ENCODE measurements at places on chromosomes 1 and 21.

DNA sequence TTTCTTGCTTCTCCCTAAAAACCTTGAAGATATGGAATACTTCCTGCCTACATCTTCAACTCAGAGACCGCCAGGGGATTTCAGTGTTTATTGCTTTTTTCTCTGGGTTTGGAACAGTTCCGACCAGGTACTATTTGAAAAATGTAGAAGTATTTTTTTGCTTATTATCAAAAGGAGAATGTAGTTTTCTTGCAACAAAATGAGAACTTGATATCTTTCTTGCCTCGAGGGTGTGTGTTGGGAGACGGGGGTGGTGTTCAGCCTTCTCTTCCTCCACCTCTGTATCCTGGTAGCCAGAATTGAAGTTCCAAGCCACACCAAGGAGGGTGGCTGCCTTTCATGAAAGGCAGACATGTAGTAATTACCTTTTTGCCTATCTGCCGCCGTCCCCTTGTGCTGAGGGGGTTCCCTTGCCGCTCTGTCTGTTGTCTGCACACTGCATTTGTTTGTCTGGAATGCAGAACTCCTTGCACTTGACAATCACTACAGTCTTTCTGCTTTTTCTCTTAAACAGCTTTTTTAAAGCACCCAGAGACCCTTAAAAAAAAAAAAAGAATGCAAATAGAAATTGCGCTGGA, 212.1 kb downstream of the PBX1 start:
- DNase-seq: no peak

GRCh38 chr1:100308777-100309176, 42.8 kb downstream of the RTCA start:
- DNase-seq: no peak

DNA sequence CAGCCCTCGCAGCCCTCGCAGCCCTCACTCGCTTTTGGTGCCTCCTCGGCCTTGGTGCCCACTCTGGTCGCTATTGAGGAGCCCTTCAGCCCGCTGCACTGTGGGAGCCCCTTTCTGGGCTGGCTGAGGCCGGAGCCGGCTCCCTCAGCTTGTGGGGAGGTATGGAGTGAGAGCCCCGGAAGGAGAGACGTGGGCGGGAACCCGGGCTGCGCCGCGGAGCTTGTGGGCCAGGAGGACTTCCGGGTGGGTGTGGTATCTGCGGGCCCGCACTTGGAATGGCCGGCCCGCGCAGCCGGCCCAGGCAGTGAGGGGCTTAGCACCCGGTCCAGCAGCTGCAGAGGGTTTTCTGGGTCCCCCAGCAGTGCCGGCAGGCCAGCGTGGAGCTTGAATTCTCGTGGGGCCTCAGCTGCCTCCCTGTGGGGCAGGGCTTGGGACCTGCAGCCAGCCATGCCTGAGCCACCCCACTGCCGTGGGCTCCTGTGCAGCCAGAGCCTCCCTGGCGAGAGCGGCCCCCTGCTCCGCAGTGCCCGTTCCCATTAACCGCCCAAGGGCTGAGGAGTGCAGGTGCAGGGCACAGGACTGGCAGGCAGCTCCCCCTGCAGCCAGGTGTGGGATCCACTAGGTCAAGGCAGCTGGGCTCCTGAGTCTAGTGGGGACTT, 9.9 kb upstream of the CFHR2 start:
- no peak for DNase-seq

DNA sequence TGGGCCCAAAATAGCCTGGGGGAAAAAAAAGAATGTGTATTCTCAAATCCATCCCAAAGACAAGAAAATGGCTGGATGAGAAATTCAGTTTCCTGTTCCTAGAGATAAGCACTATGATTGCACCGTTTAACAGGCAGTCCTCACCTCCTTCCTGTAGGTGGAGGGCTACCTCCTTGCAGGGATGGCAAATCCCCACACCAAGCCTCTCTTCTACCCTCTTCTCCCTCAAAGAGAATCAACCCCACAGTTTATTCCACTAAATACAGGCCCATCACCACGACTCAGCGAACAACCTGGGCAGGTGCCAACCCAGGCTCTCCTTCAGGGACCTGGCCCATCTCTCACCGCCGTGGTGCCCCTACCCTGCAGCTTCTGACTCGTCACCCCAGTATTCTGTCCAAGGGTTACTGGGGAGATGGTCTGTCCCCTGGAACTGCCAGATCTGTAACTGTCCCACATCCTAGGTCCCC, 3.4 kb upstream of the CHD5 start:
- no peak for DNase-seq

GRCh38 chr1:43970502-43970901, 692 bp downstream of the DPH2 start:
- DNase-seq: no peak

DNA sequence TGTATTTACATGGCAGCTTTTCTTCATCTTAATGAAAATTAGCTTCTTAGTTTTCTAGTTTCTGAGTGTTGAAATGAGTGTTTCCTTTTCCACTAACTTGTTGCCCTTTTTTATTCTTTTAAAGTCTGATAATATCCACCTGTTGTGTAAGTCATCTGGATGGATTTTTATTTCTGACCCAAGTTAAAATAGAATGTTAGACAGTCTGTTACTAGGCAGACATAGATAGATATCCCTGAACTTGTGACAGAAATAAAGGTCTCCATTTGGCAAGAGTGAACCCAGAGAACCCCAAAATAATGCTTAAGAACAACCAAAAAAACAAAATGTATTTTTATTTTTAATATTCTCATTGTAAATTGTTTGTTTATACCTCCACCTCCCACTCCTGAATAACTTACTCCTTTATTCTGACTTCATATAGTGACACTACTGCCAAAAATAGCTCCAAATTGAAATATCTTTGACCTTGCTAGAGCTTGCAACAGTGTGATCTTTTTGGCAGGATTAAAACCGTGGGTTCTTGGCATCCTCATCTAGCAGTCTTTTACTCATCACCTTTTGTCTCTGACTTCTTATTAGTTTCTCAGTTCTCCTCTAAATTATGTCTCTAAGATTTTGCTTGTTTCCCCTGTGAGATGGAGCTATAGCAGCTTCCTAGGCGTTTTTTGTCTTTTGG, 26.9 kb upstream of the SH3D21 start:
- no peak for DNase-seq

DNA sequence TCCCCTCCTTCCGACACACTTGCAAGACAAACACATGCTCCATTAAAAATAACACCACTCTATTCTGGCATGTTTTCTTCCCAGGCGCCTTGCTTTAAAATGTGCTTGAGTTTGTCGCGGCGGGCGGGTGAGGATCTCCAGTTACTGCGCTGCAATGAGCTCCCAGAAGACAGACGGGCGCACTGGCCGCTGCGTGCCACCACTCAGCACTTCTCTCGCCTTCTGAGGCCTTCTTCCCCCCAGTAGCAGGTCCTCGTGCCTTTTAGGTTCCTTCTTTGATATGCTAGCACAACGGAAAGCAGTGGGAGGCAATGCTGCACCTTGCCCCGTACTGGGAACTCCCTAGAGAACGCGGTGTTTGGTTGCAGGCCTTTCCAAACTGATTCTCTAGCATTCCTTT, 279.5 kb upstream of the NR5A2 start:
- DNase-seq: no peak

DNA sequence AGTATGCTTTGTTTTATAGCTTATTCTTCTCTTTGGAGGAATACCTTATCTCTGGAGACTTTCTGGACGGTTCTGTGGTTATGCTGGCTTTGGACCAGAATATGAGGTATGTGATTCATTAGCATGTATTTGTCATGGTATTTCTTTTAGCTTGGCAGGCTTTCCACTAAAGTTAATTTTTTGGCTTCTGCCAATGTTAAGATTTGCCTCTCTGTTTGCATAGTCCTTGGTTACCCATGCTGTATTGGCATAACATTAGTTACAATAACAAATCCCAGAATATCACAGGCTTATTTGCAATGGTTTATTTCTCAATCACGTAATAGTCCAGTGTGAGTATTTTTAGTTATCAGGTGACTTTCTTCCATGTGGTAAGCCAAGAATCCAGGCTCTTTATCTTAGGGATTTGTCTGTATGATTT, 9.7 kb downstream of the ZMPSTE24 start:
- peak; percentile 50 for DNase-seq

- no peak for DNase-seq
Measured at GRCh38 chr21:28754862-28755261, 237.8 kb downstream of the LTN1 start.

- no peak for DNase-seq
Measured at GRCh38 chr21:28069450-28069923, 923.2 kb downstream of the LTN1 start.

DNA sequence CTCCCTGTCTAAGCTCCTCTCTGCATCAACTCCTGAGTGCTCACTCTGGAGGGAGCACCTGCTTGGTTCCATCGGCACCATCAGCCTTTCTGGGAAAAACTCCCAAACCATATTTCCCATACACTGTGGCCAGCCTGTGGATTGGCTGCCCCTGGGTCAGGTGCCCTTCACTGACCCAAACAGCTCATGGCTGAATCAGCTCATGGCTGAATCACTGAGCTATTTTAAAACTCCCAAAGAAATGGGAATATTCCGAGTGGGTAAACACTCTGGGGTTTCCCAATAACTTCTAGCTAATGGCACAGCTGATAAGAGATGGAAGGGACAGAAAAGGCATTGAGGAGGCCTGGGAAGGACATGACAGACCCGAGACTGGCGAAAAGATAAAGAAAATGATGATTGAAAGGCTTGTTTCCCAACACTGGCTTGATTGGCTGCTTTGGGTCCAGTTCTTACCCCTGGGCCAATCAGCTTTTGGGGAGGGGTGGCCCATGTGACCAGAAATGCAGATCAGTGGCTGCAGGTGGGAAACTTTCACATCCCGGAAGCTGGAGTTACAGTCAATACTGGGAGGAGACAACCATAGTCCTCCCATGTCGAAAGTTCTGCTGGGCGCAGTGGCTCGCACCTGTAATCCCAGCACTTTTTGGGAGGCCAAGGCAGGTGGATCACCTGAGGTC, 37.3 kb upstream of the KAZN start:
- DNase-seq: no peak

GRCh38 chr1:78676993-78677392, 27.4 kb downstream of the IFI44 start:
- DNase-seq: no peak

- DNase-seq: peak; percentile 96
Measured at GRCh38 chr1:58848818-58849411, 65.1 kb upstream of the JUN start.

- DNase-seq: no peak
Measured at GRCh38 chr1:43639976-43640794, 9.8 kb upstream of the KDM4A start.

DNA sequence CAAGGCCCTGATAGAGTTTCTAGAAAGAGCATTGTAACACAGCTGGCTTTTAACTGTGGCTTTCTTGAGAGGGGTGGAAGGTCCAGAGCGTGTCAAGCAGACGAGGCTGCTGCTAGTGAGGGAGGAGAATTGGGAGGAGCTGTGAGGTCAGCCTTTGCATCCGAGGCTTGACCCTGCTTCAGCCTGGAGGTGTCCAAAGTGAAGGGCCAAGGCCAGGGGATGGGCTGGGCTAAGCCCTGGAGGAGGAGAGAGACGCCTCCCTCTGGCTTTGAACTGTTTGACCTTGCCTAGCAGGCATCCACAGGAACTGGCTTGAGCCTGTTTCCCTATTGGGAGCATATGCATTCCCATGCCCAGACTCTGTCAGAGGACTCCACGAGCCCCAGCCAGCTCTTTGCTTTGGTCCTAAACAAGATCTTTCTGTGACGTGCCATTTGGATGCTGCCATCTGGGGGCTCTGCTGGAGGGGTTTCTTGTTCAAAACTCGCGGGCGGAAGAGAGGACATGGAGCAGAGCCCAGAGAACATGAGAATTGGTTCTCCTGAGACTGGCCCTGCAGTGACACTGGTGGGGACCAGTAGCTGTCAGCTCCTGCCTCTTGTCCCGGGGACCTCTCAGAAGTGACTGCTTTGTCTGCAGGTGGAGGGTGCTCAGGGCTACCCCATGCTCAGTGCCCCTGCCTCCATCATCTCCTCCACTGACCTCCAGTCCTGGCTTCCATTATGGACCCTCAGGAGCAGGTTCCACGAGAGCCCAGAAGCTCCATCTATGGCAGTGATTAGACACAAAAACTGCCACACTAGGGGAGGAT, 5.5 kb downstream of the ACTRT2 start:
- DNase-seq: no peak

GRCh38 chr1:228346731-228347130, 59.9 kb downstream of the TRIM11 start:
- DNase-seq: no peak

- DNase-seq: no peak
Measured at GRCh38 chr1:155070158-155070621, 6.7 kb downstream of the EFNA4 start.

- DNase-seq: no peak
Measured at GRCh38 chr1:26021647-26022403, at the start of gene EXTL1. TSS of gene EXTL1 (plus strand) at chr1:26021775. CDS start at chr1:26022647, 872 bp downstream.

DNA sequence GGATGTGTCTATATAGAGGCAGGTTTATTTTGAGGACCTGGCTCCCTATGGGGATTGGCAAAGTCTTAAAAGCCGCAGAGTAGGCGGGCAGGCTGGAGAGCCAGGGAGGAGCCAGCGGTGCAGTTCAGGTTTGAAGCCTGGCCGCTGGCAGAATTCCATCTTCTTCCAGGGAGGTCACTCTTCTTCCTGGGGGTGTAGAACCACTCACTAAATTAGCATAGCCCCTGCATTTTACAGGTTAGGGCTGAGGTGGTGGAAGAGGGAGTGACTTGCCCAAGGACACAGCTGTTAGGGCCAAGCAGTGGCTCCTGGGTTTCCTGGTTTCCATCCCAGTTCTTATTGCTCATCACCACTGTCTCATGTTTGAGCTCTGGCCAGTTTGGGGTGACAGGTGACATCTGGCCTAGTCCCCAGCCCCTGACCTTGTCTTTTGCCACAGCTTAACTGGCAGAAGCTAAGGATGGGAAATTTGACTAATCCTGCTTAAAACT, 1.4 kb downstream of the PINK1 start:
- peak; percentile 18 for DNase-seq
